NCI-H2081 treated with DMSO at 0.1 percent for 48 hours (cell line): ENCODE measurements at places on chromosomes 7 and 10.

DNA sequence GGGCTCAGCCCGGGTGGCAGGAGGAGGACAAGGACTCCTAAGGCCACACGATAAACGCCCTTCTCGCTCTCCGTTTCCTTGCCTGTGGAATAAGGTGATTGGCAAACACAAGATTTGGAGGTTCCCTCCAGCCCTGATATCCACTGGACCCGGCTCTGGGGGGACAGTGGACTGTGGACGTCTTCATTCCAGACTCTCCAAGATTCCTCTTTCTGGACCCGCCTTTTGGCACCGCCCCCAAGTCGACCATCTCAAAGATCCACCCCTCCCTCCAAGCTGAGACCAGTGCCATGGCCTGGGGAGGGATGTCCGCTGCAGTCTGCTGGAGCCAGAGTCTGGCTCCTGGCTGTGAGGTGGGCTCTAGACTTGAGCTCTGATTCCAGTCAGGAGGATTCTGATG lies 23.6 kb downstream of the ZNF783 start:
- no peak for DNase-seq

DNA sequence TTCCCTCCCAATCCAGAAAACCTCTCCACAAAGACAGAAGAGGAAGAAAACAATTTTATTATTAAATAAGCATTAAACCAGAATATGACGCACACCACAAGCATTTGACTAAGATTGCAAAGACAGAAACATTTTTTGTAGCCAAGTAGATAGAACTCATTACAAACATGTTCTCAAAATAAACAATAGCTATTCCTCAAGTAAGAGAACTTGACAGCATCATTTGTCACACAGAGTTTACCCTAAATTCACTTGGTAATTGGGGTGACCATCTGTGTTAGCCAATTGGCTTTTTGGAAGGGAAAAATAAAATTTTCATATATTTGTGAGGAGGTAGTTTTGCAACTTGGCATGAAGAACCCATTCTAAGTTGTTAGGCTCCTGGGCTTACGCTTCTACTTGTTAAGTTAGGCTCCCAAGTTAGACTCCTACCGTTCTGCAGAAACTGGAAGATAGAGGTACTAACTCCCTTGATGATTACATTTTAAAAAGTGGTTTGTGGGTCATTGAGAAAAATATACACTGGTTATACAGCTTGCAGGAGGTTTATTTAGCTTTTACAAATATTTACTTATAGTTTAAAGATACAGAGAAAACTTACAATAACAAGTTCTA lies 618.6 kb upstream of the CNTNAP2 start:
- no peak for DNase-seq

DNA sequence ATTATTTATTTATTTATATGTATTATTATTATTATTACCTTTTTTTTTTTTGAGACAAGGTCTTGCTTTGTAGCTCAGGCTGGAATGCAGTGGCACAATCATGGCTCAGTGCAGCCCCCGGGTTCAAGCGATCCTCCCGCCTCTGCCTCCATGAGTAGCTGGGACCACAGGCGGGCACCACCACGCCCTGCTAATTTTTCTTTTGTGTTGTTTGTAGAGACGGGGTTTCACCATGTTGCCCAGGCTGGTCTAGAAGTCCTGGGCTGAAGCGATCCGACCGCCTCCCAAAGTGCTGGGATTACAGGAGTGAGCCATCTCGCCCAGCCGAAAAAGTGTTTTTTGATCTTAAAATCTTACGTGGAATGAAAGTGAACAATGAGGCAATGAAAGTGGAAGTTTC lies 79.4 kb upstream of the C1GALT1 start:
- DNase-seq, result no peak

- no peak for DNase-seq
Observed at GRCh38 chr10:92328993-92329392, 38.0 kb downstream of the MARCHF5 start.

DNA sequence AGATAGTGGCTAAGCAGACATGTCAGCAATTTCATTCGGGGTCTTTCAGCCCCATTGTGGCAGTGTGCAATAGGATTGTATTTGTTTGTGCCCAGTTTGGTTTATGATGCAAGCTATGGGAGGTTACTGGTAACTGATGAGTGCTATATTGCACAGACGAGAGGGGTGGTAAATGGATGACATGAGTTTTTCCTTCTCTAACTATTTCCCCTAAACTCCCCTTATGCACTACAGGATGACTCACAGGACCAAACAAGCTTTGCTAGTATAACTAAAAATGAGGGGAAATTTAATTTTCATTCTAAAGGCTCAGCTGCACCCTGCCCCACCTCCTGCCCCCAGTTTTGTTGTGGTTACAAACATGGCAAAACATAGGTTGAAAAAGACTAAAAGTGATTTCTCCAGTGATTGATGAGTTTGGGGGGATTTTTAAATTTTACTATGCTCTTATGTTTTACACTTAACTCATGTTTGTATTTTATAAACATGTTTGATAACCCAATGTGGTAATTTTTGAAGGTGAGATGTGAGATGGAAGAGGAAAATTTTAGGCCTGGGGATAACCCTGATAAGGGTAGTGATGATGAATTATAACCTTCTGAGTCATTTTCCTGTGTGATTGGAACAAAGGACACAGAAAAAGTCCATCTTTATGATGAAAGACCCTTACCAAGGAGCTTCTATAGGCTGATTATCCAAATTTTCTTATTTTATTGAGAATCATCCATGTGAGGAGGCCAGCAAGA lies 60.8 kb upstream of the NAMPT start:
- DNase-seq, result no peak

GRCh38 chr7:57348646-57349269 lies 101.2 kb upstream of the ZNF716 start:
- no peak for DNase-seq

- DNase-seq, result no peak
Observed at GRCh38 chr7:54888734-54889082, 129.7 kb upstream of the SEC61G start.

GRCh38 chr7:100166970-100167911 lies 1.2 kb downstream of the GAL3ST4 start:
- DNase-seq, result no peak

DNA sequence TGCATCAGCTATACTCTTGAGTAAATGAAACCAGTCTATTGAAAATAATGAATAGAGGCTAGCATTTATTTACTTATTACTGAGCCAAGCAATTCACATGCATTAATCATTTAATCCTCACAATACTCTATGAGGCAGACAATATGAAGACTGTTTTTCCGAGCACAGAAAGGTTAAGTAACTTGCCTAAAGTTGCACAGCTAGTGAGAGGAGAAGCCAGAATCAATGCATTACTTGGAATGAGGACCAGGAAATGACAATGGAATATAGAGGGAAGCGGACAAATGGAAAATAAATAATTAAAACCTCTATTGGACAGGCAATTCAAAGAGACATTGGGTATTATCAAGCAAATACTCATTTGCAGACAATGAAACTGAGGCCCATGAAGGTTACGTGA lies 207.6 kb upstream of the PRKCQ start:
- no peak for DNase-seq

- no peak for DNase-seq
Observed at GRCh38 chr10:11114269-11114668, 96.6 kb downstream of the CELF2 start.

GRCh38 chr7:136923111-136923667 lies 54.7 kb downstream of the CHRM2 start:
- DNase-seq, result no peak

GRCh38 chr7:123220396-123220795 lies 20.6 kb upstream of the SLC13A1 start:
- no peak for DNase-seq

GRCh38 chr10:133006806-133007205 lies 64.4 kb upstream of the CFAP46 start:
- no peak for DNase-seq

DNA sequence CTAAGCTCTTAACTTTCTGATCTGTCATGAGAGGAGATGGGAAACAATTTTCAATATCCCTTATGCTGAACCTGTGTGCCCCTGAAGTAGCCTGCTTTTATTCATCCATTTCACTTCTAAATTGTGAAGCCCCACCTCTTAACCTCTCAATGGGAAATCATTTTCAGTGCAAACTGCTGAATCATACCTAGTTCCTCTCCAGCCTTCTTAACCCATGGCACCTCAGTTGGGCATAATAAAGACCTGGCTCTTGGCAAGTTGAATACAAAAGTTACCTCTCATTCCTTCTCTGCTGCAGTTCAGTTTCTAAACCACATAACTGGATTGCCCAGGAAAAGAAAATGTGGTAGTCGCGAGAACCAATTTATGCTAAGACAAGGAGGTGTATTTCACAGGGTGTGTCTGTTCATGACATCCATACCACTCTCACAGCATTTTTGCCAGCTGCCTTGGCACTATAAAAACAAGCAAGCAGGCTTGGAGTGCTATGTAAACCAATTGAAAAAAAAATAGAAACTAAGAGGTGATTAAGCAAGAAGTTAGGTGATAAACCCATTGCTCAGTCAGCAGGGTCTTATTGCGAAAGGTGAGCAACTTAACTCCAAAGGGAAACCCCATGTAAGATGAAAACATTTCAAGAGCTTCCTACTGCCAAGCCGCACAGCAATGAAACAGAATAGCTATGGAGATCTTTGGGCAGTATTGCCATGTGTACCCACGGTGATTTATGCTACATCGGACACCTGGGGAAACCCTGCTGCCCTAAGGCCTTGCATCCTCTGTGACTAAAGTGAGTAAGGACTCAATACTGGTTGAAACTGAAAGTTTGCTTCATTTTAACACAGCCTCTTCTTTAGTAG lies 57.0 kb upstream of the DKK1 start:
- no peak for DNase-seq

GRCh38 chr10:126114884-126115555 lies 218.7 kb downstream of the FANK1 start:
- no peak for DNase-seq

- no peak for DNase-seq
Observed at GRCh38 chr7:82672078-82672477, 228.5 kb upstream of the CACNA2D1 start.

DNA sequence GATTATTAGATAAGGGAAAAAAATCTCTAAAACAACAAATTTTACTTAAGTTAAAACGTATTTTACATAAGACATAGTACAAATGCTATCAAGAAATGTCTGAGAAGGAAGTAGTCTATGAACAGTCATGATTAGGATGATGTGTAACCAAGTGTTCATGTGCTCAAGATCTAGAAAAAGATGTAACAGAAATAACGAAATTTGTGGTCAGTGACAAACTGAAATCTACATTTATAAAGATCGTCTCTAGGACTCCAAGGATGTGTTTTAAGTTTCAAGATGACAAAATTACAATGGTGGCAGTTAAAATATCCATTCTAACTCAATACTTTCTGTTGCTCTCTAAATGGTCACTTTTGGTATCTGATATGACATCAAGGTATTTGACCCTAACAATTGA lies 17.2 kb downstream of the PPP3CB start:
- DNase-seq, result no peak

DNA sequence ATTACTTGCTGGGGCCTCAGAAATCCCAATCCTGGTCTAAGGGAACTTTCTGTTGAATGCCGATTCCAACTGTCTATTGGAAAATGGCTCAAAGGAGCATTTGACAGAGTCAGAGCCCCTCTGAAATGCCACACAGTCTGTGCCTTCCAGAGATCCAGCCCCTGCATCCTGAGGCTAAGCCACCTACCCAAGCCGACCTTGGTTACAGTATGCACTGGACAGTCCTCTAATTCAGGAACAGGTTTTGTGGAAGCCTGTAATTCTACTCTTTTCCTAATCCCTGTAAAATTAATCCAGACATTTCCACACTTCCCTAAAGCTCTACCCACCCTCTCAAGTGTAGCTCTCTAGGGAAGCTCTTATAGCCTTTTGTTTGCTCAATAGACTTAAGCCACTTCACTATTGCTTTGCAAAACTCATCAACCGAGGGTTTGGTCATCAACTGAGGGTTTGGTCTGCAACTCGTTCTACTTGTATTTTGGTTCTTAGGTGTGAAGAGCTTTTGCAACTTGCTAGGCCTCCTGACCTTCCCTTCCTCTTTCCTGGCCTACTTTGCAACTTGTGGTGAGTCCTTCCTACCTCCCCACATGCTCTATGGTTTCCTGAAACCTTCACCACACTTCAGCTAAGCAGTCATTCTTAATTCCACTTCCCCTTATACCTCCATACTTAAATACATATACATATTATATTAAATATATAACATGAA lies 364.8 kb downstream of the SFMBT2 start:
- DNase-seq, result no peak

- no peak for DNase-seq
Observed at GRCh38 chr7:25830215-25830614, 321.8 kb upstream of the NFE2L3 start.

- no peak for DNase-seq
Observed at GRCh38 chr10:31484431-31485135, 165.6 kb downstream of the ZEB1 start.
